ENCODE measurements at places on chromosomes 6 and 20.

- no peak for DNase-seq
Measured at GRCh38 chr20:46123482-46124245, 5.5 kb downstream of the CD40 start.

- DNase-seq, result no peak
Measured at GRCh38 chr6:64010010-64010409, 374.4 kb downstream of the PHF3 start.

GRCh38 chr6:133248241-133249001, 7.3 kb downstream of the EYA4 start:
- no peak for DNase-seq

- DNase-seq, result no peak
Measured at GRCh38 chr20:32685541-32686529, 12.1 kb upstream of the C20orf203 start.

DNA sequence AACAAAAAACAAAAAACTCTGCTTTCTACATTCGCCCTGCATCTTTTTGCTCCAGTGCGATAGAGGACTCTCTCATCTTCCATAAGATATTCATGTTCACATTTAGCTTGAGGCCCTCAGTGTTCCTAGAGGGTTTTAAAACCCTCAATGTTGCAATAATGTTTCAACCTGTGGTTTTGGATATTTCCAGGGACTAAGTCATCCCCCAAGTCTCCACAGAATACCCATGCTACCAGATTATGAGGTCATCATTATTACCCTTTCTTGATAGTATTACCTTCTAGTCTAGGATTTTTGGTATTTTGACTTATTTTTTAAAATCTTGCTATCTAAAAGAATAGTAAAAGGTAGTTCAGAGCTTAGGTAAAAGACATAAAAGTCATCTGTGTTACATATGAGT, 480.5 kb upstream of the ID4 start:
- no peak for DNase-seq

DNA sequence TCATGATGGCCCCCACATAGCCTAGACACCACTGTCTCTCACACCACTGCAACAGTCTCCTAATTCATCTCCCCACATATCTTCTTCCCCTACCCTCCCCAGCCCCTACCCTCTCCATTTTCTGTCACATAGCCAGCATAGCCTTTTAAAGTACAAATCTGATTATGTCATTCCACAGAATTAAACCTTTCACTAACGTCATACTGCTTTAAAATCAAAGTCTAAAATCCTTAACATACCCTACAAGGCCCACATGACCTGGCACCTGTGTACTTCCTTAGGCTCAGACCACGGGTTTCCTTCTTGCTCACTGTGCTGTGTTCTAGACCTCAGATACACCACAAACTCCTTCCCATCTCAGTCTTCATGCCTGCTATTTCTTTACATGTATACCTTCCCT, 5.9 kb downstream of the OSTM1 start:
- DNase-seq, result peak; percentile 43

- no peak for DNase-seq
Measured at GRCh38 chr20:45962031-45962755, 9.8 kb downstream of the ZNF335 start.

GRCh38 chr6:97557355-97557754, 274.3 kb upstream of the MMS22L start:
- DNase-seq, result no peak

- no peak for DNase-seq
Measured at GRCh38 chr6:126632271-126632670, 292.4 kb downstream of the CENPW start.

DNA sequence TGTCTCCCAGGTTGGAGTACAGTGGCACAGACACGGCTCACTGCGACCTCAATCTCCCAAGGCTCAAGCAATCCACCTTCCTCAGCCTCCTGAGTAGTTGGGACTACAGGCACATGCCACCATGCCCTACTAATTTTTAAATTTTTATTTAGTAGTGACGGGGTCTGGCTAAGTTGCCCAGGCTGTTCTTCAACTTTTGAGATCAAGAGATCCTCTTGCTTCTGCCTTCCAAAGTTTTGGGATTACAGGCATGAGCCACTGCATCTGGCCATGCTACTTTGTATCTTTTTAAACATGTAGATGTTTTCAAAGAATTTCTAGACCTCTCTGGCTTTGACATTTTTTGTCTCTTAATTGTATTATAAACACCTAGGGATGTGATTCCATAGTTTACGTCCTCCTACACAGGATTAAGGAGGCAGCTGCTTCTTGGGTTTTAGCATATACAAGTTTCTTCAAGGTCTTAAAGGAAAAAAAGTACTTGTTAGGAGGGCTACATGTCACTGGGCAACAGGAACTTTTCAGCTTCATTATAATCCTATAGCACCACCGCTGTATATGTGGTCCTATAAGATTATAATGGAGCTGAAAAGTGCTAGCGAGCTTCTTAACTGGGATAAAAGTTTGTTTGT, 1.3 kb downstream of the ADAT2 start:
- no peak for DNase-seq

- DNase-seq, result no peak
Measured at GRCh38 chr6:161837449-161837735, 563.5 kb upstream of the AGPAT4 start.

GRCh38 chr6:91198588-91199255, 611.9 kb upstream of the MAP3K7 start:
- DNase-seq, result no peak

GRCh38 chr6:73747289-73747688, 51.3 kb downstream of the CD109 start:
- no peak for DNase-seq

DNA sequence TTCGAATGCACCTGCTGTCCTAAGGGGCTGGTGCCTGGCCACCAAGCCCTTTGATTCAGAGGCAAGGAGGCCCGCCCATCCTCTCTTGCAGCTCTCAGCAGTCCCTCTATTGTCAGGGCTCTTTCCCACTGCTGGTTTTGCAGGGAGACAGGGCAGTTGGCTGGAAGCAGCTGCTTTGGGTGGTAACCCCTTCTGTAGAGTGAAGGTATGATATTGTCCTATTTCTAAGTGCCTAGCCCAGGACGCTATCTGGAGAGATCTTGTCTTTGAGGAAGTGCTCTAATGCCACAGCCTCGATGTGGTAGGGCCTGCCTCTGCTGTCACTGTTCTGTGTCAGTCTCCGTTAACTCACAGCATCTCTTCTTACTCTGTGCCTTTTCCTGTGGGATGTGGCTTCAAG, 5.6 kb downstream of the PLCG1 start:
- peak; percentile 39 for DNase-seq

DNA sequence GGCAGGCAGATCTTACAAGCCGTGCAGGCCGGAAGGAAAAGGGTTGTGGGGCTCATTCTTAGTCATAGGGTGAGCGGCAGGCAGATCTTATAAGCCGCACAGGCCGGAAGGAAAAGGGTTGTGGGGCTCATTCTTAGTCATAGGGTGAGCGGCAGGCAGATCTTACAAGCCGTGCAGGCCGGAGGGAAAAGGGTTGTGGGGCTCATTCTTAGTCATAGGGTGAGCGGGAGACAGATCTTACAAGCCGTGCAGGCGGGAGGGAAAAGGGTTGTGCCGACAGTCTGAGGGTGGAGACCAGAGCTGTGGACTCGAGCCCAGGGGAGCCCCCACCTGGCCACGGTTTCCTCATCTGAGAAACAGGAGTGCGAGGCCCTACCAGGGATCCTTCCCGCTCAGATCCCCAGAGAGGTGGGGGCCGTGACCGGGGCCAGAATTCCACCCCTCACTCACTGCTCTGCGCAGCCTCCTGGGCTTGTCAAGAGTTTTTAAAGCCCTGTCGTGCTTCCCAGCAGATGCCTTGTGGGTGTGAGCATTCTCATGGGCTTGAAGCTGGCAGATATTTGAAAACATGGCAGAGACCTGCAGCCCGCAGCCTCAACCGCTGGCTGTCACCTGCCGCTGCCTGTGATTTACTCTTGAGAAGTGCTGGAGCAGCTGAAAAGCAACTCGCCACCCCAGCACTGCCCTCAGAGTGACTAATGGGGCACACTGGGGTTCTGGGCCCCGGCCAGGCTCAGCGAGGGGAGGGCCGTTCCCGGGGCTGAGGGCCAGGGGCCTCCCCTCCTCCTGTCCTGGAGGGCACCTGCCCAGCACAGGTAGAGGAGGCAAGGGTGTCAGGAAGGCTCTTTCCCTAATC, 31.9 kb downstream of the NTSR1 start:
- peak; percentile 80 for DNase-seq

DNA sequence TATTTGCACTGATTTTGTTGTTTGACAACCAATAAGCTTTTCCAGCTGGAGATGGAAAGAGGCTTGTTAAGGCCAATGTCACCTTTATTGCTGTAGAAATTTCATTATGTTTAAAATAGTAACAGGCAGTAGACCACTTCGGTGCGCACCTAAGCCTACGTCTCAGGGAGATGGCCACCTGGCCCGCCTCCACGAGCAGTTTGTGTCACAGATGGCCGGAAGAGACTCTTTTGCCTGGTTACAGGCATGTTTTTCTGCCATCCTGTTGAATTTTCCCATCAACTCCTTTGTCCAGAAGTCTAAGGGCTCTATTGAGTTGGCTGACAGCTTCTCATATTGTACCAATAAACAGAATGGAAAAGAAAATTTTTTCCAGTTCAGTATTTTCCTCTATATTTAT, 51.0 kb downstream of the SLC9A8 start:
- no peak for DNase-seq

- no peak for DNase-seq
Measured at GRCh38 chr6:75333676-75334200, 49.1 kb upstream of the TMEM30A start.

DNA sequence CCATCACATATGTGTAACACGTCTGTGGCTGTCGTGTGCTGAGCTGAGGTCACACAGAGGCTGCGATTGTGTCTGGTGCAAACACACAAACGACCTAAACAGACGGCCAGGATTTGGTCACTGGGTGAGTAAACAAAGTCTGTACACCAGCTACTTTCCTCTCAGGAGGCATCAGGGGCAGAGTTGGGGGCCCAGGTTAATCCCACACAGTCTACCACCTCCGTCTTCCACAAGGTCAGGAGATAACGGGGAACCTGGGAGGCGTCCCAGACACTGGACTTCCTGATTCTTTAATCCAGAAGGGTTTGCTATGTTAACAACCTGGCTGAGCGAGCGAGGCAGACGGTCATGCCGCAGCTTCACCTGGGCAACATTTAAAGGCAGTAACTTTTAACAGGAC, 1.5 kb downstream of the DACT2 start:
- no peak for DNase-seq

- DNase-seq, result no peak
Measured at GRCh38 chr6:126094411-126094810, 108.1 kb downstream of the TRMT11 start.

DNA sequence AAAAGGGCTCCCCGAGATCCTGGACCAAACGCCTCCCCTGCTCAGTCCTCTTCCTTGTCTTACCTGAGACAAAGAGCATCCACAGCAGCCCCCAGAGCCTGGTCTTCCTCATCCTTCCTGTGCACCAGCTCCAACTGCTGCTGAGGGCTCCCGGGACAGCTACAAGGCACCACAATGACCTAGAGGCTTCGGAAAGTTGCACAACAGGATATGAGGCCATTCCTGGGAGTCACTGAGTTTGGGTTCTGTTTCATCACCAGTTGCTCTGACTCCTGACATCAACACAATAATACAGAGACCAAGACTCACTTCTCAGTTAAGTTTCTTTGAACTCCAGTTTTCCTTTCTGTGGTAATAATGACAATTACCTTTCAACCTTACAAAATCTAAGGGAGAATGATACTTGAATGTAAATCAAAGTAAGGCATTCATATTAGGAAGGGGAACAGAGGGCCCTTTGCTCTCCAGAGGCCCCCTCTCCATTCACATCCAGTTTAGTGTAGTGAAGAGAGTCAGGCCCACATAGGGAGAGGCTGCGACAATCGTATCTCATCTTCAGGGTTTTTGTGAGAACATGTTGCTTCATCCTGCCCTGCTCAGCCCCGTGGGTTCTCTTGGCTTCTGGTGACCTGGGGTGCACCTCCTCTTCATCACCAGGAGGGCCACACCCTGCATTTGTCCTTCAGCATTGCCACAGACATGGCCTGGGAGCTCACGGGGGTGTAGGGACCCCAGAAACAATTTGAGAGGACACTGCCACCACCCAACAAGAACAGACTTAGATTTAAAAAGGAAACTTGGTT, at the start of gene TREM1:
TREM1 (minus strand) TSS at position 139 of the 803 bp plus-strand sequence; CDS start at position 112, 27 bp downstream.
- peak; percentile 9 for DNase-seq

- no peak for DNase-seq
Measured at GRCh38 chr6:118353564-118353963, 194.5 kb upstream of the PLN start.

GRCh38 chr20:61140576-61140975, 111.5 kb upstream of the CDH4 start:
- DNase-seq, result no peak

- no peak for DNase-seq
Measured at GRCh38 chr6:165204807-165205545, 104.4 kb downstream of the C6orf118 start.

DNA sequence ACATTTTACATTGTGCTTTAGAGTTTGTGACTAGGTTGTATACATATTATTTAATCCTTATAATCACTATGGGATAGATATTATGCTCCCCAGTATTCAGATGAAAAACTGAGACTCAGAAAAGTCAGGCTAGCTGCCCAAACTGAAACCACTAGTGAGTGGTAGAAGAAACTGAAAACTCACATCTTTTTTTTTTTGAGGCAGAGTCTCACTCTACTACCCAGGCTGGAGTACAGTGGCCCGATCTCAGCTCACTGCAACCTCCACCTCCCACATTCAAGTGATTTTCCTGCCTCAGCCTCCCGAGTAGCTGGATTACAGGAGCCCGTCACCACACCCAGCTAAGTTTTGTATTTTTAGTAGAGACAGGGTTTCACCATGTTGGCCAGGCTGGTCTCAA, 22.2 kb downstream of the RNF24 start:
- DNase-seq, result no peak

GRCh38 chr6:39003072-39003471, 45.5 kb upstream of the GLP1R start:
- peak; percentile 26 for DNase-seq

DNA sequence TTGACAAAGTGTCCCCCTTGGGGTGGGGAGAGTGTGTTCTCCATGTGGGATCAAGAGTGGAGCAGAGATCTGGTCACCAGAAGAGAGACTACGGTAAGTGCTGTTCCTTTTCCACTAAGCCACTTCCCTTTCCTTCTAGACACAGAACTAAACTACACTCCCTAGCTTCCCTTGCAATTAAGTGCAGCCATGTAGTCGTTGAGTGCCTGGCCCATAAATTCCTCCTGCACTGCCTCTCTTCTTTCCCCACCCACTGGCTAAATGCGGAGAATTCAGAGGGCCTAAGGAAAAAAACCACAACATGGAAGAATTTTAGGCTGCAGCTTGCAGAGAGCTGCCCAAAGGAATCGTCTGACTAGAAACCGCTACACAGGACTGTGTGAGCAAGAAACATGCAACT, 1.5 kb downstream of the WDR27 start:
- DNase-seq, result no peak

DNA sequence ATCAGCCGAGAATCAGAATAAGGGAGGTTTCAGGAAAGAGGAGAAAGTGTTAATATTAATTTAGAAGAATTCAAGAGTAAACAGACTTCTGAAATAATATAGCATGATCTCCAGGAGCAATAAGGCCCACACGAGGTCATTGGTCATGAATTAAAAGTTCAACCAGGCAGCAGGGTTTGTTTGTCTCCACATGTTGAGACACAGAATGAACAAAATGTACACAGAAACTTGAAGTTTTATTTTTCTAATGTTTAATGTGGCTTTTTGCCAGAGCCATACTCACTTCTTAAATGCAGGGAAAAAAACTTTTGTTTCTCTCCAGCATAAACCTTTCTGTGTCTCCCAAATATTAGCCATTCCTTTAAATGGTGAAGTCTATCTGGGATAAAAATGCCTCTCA, 504.5 kb downstream of the HDGFL1 start:
- DNase-seq, result no peak

Measured in activated CD4-positive, alpha-beta T cell treated with anti-CD3 and anti-CD28 coated beads for 48 hours (primary cell).